ENCODE measurements at places on chromosomes 6 and 20. TPM values are rescaled to one million over a fixed set of nuclear protein-coding genes. Genes with fewer than 3 reads are reported as not detected.

The RUNX2 gene
- 0.07 TPM for polyA plus RNA-seq

The CALHM6 gene
- polyA plus RNA-seq: 1.1 TPM

The SMPDL3A gene
- polyA plus RNA-seq: 36.1 TPM

The NEDD9 gene
- 10.0 TPM for polyA plus RNA-seq

The OOEP gene
- not detected for polyA plus RNA-seq

The UST gene
- polyA plus RNA-seq: 1.3 TPM

The MUC21 gene
- polyA plus RNA-seq: 0.01 TPM
